SJCRH30 (cell line): ENCODE measurements at places on chromosomes 4 and X. TPM values are rescaled to one million over a fixed set of nuclear protein-coding genes. Genes with fewer than 3 reads are reported as not detected.

DNA sequence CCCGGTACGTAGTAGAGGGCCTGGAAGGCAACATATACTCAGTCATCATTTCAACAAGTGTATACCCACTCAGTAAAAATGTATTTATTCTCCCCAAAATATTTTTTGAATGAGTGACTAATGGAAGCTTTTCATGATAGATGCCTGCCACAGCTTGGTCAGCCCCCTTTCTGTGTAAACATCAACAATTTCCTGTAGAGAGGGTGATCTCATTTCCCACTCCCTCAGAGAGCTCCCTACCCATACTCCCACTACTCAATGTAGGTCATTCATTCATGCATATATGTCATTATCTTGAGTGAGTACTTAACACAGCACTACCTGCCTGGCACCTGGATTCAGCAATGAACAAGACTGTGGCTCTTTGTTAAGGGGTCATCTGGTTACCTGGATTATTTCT lies 81.9 kb downstream of the STK32B start:
- DNase-seq, result no peak

DNA sequence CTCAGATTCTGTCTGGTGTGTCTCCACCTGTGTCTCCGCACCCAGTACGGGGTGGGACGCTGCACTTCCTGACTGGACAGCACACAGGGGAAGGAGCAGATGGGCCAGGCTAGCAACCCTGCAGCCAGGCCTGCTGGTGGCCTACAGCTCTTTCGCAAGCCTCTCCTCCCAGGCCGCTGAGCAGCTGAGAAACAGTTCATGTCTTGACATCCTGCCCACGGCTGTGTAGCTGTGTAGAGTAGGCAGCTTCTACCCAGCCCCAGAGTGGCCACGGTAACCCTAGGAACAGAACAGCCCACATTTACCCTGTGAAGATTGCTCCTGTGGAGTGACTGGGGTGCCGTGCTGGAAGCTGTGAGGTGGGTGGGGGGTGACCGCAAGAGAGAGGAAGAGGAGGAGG lies 38.9 kb downstream of the CCNQ start:
- DNase-seq, result no peak

DNA sequence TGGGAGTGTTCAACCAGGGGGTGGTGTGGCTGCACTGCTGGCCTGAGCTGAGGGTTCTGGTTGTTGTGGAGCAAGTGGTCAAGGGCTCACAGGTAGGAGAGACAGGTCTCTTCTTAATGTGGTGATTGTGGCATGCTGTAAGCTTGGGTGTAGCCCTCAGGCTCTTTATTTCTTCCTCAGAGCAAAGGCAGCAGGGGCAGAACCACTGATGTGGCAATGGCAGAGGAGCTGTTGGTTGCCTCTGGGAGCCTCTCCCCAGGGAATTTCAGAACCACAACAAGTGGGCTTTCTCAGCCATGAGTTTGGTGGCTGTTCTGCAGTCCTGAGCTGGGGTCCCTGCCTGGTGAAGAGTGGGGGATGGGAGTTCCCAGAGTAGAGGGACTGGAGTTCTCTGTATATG lies 1017.2 kb downstream of the SH3BGRL start:
- DNase-seq, result no peak

- no peak for DNase-seq
Measured at GRCh38 chr4:172656055-172656454, 512.6 kb upstream of the GALNT7 start.

- DNase-seq, result no peak
Measured at GRCh38 chr4:38003102-38003501, 42.9 kb downstream of the PTTG2 start.

DNA sequence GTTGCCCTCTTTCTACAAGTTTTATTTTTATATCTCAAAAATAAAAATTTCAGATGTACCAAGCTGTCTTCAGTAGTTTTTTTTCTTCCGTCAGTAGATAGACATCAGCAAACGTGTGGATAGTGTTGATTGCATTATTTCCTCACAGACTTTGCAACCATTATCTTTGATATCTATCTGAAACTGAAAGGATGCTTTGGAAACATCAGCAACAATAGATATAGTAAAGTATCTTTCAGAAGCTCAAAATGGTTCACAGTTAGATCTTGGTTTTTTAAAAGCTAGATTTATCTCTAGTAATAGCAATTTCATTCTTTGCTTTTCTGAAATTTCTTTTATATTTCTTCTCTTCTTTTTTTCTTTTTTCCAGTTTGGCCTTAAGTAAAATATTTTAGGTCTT lies 246.9 kb upstream of the PCDH7 start:
- DNase-seq, result no peak

GRCh38 chrX:136446208-136446607 lies 41.5 kb upstream of the BRS3 start:
- no peak for DNase-seq

GRCh38 chr4:11602606-11603340 lies 174.1 kb upstream of the HS3ST1 start:
- DNase-seq, result no peak

DNA sequence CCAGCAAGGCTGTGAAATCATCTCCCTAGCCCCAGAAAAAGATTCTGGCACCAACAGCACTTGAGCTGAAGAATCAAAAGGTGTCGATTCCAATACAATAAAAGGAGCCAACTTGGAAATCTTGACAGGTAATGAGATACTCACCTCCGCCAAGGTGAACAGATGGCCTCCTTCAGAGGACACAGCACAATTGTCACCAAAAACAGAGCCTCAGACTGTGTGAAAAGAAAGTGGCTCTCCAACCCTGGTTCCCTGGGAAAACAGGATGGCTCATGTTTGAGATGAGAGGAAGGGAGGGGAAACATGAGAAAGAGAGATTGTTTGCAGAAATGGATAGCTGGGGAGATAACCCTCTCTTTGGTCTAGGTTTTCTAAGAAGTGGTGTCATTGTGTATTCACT lies 168.9 kb downstream of the HS3ST1 start:
- DNase-seq, result no peak

GRCh38 chr4:100208459-100208858 lies 18.2 kb upstream of the DDIT4L start:
- no peak for DNase-seq

DNA sequence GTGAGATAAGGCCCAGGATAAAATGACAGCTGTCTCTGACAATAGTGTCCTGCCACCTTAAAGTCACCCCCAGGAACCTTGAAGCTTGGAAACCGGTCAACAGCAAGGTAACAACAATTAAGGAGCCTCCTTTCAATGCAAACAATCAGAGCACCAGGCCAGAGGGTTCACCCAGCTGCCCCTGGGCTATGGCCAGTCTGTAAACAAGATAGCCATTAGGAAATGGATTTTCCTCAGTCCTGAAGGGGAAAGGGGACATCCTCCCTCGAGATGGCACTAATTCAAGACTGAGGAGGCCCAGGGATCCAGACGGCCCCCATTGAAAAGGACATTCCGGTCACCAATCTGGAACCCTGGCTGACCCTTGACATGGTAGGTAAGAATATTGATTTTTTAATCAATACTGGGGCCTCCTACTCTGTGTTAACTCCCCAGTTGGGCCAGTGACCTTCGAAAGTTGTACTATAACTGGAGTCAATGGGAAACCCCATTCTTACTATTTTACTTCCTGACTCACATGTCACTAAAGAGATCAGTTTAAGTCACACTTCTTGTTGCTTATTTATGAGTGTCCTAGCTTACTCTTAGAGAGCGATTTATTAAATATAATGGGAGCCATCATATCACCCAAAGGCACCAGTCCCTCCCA lies 61.7 kb upstream of the CT45A1 start:
- DNase-seq, result no peak

DNA sequence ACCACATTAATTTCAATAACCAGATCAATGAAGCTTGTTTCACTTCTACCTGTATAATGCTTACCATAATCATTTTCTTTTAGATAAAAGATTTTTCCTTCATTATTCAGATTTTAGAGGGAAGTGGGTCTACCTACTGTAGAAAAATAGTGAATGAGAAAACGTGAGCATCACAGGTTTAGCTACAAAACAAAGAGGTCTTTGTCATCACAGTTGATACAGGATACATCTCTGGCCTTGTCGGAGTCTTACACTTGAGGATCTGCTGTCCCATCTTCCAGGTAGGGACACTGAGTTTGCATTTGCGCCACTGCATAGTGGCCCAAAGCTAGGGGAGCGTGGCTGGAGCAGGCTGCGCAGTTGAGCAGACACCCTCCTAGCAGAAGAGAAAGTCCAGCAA lies 710 bp downstream of the CLDN24 start:
- DNase-seq, result no peak

- DNase-seq, result no peak
Measured at GRCh38 chrX:113275804-113276203, 435.2 kb upstream of the AMOT start.

GRCh38 chrX:51148848-51149247 lies 183.8 kb upstream of the NUDT10 start:
- DNase-seq, result peak; percentile 4

- peak; percentile 13 for DNase-seq
Measured at GRCh38 chr4:40256329-40256728, 59.5 kb downstream of the RHOH start.

GRCh38 chrX:136048446-136048845 lies 63.2 kb downstream of the SLC9A6 start:
- no peak for DNase-seq

GRCh38 chr4:174156239-174156826 lies 127.1 kb downstream of the FBXO8 start:
- DNase-seq, result no peak

Gene PCDH18
- total RNA-seq, result 14.6 and 16.3 TPM in 2 replicates

Gene IGSF1
- total RNA-seq, result not detected in 2 replicates

Gene PARM1
- 119 and 128 TPM in 2 replicates for total RNA-seq

Gene AIFM1
- total RNA-seq, result 42.9 and 46.9 TPM in 2 replicates

Gene DIAPH2
- total RNA-seq, result 19.7 and 22.5 TPM in 2 replicates

Gene HSFX1
- total RNA-seq, result 0.23 and 0.77 TPM in 2 replicates

Gene SMIM31
- total RNA-seq, result not detected in 2 replicates

Gene ASB12
- 0.10 TPM in 1 of 2 replicates, not detected in the other for total RNA-seq

Gene MSL3
- total RNA-seq, result 37.9 and 41.8 TPM in 2 replicates
